Left ventricle myocardium superior (tissue), 1 donor: ENCODE measurements at places on chromosomes 3 and 15. TPM values are rescaled to one million over a fixed set of nuclear protein-coding genes. Genes with fewer than 3 reads are reported as not detected.

GRCh38 chr3:156341332-156341731, 213.6 kb downstream of the SSR3 start:
- DNase-seq = no peak

ZIC4 gene
- not detected for total RNA-seq

- DNase-seq = no peak
These were observed 32.9 kb upstream of the PIK3R4 start for GRCh38 chr3:130779486-130779885.

DNA sequence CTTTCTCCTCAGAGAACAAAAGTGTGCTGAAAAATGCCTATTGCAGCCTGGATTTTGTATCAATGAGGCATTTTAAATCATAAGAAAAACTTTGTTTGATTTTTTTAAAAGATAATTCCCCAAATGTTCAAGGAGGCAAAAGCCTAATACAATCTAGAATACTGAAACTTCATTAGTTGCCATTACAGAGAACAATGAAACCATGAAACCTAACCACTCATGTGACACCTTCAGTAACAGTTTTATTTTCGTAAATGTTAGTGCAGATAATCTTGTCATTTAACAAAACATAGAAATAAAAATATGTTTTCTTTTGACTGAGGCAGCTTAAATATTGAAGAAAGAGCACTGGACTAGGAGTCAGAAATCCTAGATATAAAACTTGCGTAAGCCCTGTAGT, 655.9 kb downstream of the RBMS3 start:
- no peak for DNase-seq
